ENCODE measurements at places on chromosomes 7 and 10. TPM values are rescaled to one million over a fixed set of nuclear protein-coding genes. Genes with fewer than 3 reads are reported as not detected.

FBXL13 gene
- total RNA-seq, result not detected

WDR86 gene
- total RNA-seq, result 0.50 TPM

NUTM2A gene
- total RNA-seq, result 0.15 TPM

EPHB4 gene
- total RNA-seq, result 0.60 TPM

NME8 gene
- total RNA-seq, result not detected

HTR5A gene
- not detected for total RNA-seq

LIPJ gene
- total RNA-seq, result not detected

- no peak overlapping the region for H3K27ac ChIP-seq
- H3K4me3 ChIP-seq, result no peak overlapping the region
- no peak for DNase-seq
- H3K27me3 ChIP-seq, result no peaks in the 10 kb centered on the region
- no peaks in the 10 kb centered on the region for H3K4me1 ChIP-seq
Measured at GRCh38 chr7:158461824-158462223, 125.8 kb downstream of the PTPRN2 start.

DNA sequence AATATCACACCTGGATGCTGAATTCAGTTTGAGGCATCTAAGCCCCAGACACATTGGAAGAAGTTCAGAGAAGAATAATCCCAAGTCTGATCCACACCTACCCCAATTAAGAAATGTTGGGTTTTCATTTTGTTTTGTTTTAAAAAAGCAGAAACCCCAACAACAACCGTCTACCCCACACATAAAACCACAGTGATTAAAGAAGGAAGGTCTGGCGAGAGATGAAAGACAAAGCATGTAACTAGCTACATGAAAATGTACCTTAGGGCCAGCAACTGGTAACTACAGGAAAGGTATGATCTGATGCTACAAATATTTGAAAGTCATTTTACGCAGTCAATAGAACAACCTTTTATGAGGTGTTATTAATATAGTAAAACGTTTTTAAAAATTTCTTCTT, 1112.3 kb downstream of the GATA3 start:
- no peaks in the 10 kb centered on the region for H3K36me3 ChIP-seq
- H3K27me3 ChIP-seq, result peaks cover 4% of the 10 kb centered on the region
- no peak overlapping the region for H3K27ac ChIP-seq
- H3K4me3 ChIP-seq, result no peak overlapping the region
- no peak for DNase-seq

DNA sequence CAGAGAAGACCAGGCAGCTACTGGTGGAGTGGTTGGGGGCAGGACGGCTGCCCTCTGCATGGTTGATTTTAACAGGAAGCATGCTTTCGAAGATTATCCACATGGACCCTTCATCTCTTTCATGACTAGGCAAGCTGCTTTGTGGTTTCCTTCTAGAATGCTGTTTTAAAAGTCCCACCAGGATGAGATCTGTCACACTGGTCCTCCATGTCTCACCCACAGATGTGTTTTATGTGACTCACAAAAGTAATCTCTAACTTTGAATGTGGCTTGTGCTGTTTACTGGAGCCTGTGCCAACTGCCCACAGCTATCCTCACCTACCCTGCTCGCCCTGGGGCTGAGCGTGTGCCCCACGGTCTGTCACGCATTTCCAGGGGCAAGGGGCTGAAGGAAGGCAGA, 188.8 kb downstream of the GFRA1 start:
- no peak overlapping the region for H3K27ac ChIP-seq
- DNase-seq, result no peak
- no peak overlapping the region for H3K4me3 ChIP-seq
- no peaks in the 10 kb centered on the region for H3K27me3 ChIP-seq

GRCh38 chr10:29925771-29926692, 133.4 kb downstream of the JCAD start:
- no peak overlapping the region for H3K27ac ChIP-seq
- H3K36me3 ChIP-seq, result no peaks in the 10 kb centered on the region
- no peak overlapping the region for H3K4me3 ChIP-seq
- no peaks in the 10 kb centered on the region for H3K4me1 ChIP-seq

GRCh38 chr7:707296-708000, 19.1 kb upstream of the DNAAF5 start:
- no peak for DNase-seq
- H3K4me1 ChIP-seq, result peaks cover 2% of the 10 kb centered on the region
- no peak overlapping the region for H3K27ac ChIP-seq
- no peaks in the 10 kb centered on the region for H3K27me3 ChIP-seq
- peaks cover 10% of the 10 kb centered on the region for H3K36me3 ChIP-seq

GRCh38 chr7:129514683-129515082, 12.4 kb downstream of the SMKR1 start:
- DNase-seq, result no peak
- H3K4me1 ChIP-seq, result no peaks in the 10 kb centered on the region
- peaks cover 7% of the 10 kb centered on the region for H3K27me3 ChIP-seq
- no peak overlapping the region for H3K4me3 ChIP-seq
- H3K27ac ChIP-seq, result no peak overlapping the region

DNA sequence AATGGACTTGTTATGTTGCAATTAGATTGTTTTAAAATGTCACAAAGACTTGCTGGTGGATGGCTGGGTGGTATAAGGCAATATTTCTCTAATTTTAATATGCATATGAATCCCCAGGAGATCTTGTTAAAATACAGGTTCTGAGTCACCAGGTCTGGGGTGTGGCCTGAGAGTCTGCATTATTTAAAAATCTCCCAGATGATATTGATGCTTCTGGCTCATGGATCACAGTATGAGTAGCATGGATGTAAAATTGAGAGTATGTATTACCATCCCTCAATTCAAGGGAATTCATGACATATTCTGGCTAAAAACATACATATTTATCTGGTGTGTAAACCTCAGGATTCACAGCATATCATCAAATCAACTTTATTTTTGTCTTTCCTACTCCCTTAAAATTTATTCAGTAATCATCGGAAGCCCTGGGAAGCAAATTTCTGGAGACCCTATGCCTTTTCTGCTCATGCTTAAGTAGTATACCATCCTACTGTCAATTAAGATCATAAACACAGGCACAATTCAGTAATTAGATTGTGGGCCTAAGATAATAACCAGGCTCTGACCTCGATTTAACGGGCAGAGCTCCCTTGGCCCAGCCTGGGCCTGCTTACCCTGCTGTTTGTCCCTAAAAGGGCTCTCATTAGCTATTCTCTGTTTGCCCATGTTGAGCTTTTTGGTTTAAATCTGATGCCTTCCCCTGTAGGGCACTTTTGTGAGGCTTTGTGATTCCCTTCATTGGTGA, 29.6 kb upstream of the ICA1 start:
- peaks cover 2% of the 10 kb centered on the region for H3K4me1 ChIP-seq
- DNase-seq, result no peak
- no peak overlapping the region for H3K27ac ChIP-seq

- H3K4me3 ChIP-seq, result no peak overlapping the region
- no peaks in the 10 kb centered on the region for H3K36me3 ChIP-seq
- H3K27me3 ChIP-seq, result no peaks in the 10 kb centered on the region
- no peak for DNase-seq
Measured at GRCh38 chr7:4103352-4104091, 578.6 kb upstream of the FOXK1 start.

DNA sequence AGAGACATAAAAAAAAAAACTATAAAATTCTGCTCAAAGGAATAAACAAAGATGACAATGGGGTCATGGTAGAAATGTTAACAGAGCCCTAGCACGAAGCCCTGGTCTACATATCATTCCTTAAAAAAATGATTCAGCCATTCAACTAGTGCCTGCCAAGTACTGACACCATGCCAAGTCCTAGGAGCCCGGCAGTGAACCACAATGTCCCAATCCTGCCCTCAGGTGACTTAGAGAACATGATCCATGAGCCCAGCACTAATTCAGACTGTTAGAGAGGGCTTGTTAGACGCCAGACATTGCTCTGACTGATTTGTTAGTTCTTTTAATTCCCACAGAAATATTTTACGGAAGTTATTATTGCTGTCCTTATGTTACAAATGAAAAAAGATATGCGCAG, 67.3 kb upstream of the VWC2 start:
- H3K4me1 ChIP-seq, result no peaks in the 10 kb centered on the region
- no peak overlapping the region for H3K27ac ChIP-seq
- DNase-seq, result no peak

DNA sequence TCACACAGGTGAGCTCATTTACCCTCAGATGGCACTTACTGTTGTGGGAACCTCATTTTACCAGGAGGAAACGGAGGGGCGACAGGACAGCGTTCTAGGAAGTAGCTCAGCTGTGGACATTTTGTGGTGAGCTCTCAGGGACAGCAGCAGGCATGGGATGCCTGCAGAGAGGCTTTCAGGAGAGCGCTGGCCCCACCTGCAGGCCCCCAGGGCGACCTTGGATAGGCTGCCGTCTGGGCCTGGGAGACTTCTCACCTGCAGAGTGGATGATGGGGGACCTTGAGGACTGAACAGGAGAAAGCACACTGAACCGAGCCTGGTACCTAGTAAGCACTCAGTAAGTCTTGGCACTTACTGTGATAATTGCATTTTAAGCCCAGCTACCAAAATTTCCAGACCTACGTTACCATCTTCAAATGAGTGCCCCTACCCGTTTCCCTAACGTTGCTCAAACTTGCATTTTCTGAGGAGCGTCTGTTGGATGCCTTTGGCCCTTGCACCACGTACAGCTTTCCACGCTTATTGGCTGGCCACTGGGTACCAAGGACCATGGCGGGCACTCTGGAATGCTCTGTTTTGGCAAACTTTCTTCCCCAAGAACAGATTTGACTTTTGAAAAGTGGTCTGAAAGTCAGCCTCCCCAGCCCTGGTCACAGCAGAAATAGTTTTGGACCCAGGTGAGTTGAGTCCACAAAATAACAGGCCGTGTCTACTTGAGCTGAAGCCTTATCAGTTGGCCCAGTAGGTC, 223.4 kb downstream of the EBF3 start:
- no peaks in the 10 kb centered on the region for H3K4me1 ChIP-seq
- no peak overlapping the region for H3K27ac ChIP-seq
- no peak overlapping the region for H3K4me3 ChIP-seq

DNA sequence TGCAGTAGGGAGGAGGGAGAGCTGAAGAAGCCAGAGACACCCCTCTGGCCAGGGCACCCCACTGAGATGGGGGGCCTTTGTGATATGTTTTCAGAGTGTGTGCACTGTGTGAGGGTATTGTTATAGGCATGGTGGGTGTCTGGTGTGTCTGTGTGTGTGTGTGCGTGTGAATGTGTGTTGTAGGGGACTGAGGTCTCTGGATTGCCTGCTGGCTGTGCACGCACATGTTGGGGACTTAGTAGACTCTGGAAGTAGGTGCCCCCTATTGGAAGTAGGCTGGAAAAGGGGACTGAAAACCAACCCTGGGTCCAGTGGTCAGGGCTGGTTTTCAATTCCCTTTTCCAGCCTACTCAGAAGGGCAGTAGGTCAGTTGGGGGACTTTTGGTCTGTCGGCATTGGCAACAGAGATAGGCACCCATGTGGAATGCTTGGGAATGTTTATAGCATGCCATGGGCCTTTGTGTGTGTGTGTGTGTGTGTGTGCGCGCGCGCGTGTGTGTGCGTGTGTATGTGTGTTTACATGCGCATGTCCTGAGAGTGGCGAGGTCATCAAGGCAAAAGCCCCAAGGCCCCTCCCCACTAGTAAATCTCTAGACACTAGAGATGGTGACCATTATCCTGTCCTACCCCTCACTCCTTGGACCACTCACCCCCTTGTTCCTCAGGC, 78.8 kb downstream of the HIF1AN start:
- no peak overlapping the region for H3K27ac ChIP-seq
- H3K4me1 ChIP-seq, result no peaks in the 10 kb centered on the region
- H3K36me3 ChIP-seq, result no peaks in the 10 kb centered on the region
- no peak overlapping the region for H3K4me3 ChIP-seq

GRCh38 chr10:20256969-20257368, 440.7 kb downstream of the PLXDC2 start:
- no peak overlapping the region for H3K27ac ChIP-seq
- no peak overlapping the region for H3K4me3 ChIP-seq
- no peaks in the 10 kb centered on the region for H3K36me3 ChIP-seq

DNA sequence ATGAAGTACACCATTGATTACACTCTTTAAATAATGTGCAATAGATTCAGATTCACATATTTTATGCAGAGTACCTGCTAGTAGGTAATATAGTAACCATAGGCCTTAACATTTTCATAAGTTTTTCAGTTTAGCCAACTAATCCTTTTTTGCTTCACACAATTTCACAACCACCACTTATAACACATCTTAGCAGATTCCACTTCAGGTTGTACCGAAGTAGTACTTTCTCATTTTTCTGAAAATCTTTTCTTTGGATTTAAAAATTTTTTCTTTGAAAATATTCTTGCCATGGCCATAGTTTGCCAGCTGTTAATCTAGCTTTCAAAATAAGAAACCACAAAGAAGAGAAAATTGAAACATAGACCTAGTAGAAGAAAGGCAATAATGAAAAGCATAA, 203.1 kb downstream of the MGMT start:
- no peak overlapping the region for H3K4me3 ChIP-seq
- no peak overlapping the region for H3K27ac ChIP-seq
- no peaks in the 10 kb centered on the region for H3K27me3 ChIP-seq
- peaks cover 2% of the 10 kb centered on the region for H3K36me3 ChIP-seq
- no peaks in the 10 kb centered on the region for H3K4me1 ChIP-seq
- DNase-seq, result no peak

- H3K36me3 ChIP-seq, result no peaks in the 10 kb centered on the region
- H3K27me3 ChIP-seq, result peaks cover 3% of the 10 kb centered on the region
- no peak overlapping the region for H3K27ac ChIP-seq
- H3K4me1 ChIP-seq, result no peaks in the 10 kb centered on the region
- no peak overlapping the region for H3K4me3 ChIP-seq
Measured at GRCh38 chr10:1461016-1461415, 276.3 kb downstream of the ADARB2 start.

DNA sequence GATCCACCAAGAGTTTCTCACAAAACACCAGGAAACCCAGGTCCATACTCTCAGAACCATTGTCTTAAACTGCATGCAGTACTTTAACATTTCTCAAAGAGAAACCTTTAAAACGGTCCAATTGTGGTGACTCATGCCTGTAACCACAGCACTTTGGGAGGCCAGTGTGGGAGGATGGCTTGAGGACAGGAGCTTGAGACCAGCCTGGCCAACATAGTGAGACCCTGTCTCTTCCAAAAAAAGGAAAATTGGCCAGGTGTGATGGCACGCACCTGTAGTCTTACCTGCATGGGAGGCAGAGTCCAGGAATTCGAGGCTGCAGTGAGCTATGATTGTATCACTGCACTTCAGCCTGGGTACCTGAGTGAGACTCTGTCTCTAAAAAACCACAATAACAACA, 97.5 kb upstream of the OIT3 start:
- peaks cover 4% of the 10 kb centered on the region for H3K4me1 ChIP-seq
- no peak for DNase-seq
- no peak overlapping the region for H3K4me3 ChIP-seq
- no peaks in the 10 kb centered on the region for H3K27me3 ChIP-seq
- no peak overlapping the region for H3K27ac ChIP-seq

- no peak overlapping the region for H3K4me3 ChIP-seq
- no peak overlapping the region for H3K27ac ChIP-seq
- H3K27me3 ChIP-seq, result no peaks in the 10 kb centered on the region
- no peaks in the 10 kb centered on the region for H3K4me1 ChIP-seq
Measured at GRCh38 chr7:132177708-132178401, 398.4 kb downstream of the PLXNA4 start.

Measured in activated CD4-positive, alpha-beta memory T cell treated with anti-CD3 and anti-CD28 coated beads, Interleukin-2, amount 10 ng/mL, durations not matched to agents 7 days and 5 days (primary cell).